ENCODE measurements at places on chromosomes 7 and 10. TPM values are rescaled to one million over a fixed set of nuclear protein-coding genes. Genes with fewer than 3 reads are reported as not detected.
A peak's percentile ranks its signal among the peaks of the same experiment; 100 is the strongest.

GDF10 gene
- total RNA-seq = 0.22 TPM

COL26A1 gene
- 1.6 TPM for total RNA-seq

DNA sequence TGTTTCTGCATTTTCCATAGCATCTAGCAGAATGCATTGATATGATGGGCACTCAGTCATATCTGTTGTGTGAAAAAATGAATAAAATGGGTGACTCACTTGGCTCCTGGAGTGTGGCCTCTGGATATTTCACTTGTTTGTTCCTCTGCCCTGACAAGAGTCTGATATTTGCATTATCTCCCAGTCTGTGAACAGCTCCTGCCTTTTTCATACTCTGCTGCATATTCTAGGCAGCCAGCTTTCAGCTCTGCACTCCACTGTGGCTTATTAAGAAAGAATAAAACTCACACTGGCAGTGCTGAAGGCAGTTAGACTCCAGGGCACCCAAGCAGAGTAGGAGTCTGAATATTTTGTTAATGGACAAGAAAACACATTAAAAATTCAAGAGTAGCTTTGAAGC, 623.9 kb downstream of the SORCS1 start:
- H3K27me3 ChIP-seq = no peaks in the 10 kb centered on the region
- no peaks in the 10 kb centered on the region for H3K4me1 ChIP-seq
- no peak overlapping the region for H3K4me3 ChIP-seq
- H3K27ac ChIP-seq = no peak overlapping the region
- peak; percentile 18 for DNase-seq

TAS2R41 gene
- not detected for total RNA-seq

GRCh38 chr7:138981332-138982203, at the start of gene KIAA1549:
Gene KIAA1549, minus strand, starts transcription at chr7:138981389. Its CDS starts 120 bp downstream, at chr7:138981269.
- no peaks in the 10 kb centered on the region for H3K27me3 ChIP-seq
- peak within 1 kb of the TSS; percentile 47 for H3K27ac ChIP-seq
- peak; percentile 89 for DNase-seq
- H3K4me1 ChIP-seq = peaks cover 23% of the 10 kb centered on the region
- peak within 1 kb of the TSS; percentile 96 for H3K4me3 ChIP-seq
- peaks cover 3% of the 10 kb centered on the region for H3K36me3 ChIP-seq

FGFBP3 gene
- total RNA-seq = 0.32 TPM

DNA sequence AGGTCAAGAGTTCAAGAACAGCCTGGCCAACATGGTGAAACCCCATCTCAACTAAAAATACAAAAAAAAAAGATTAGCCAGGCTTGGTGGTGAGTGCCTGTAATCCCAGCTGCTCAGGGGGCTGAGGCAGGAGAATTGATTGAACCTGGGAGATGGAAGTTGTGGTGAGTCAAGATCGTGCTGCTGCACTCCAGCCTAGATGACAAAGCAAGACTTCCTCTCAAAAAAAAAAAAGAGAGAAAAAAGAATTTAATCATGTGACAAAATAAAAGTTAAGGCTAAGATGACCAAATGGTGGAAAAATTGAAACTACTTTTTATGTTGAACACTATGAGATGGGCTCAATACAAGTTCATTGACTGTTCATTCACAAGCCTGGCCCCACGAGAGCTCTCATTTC, 141.1 kb upstream of the WDR11 start:
- no peaks in the 10 kb centered on the region for H3K4me1 ChIP-seq
- H3K36me3 ChIP-seq = no peaks in the 10 kb centered on the region
- H3K27ac ChIP-seq = no peak overlapping the region
- H3K27me3 ChIP-seq = no peaks in the 10 kb centered on the region
- H3K4me3 ChIP-seq = no peak overlapping the region
- DNase-seq = no peak

DNA sequence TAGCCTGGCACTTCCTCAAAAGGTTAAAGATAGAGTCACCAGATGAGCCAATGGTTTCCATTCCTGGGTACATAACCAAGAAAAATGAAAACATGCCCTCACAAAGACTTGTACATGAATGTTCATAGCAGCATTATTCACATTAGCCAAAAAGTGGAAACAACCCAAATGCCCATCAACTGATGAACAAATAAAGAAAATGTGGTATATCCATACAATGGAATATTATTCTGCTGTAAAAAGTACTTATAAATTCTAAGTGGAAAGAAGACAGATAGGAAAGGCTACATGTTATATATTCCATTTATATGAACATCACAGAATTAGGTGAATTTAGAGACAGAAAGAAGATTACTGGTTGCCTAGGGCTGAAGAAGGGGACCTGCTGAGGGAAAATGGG, 10.7 kb upstream of the SLC16A9 start:
- DNase-seq = no peak
- H3K36me3 ChIP-seq = no peaks in the 10 kb centered on the region
- H3K27me3 ChIP-seq = no peaks in the 10 kb centered on the region
- H3K4me1 ChIP-seq = no peaks in the 10 kb centered on the region
- H3K4me3 ChIP-seq = no peak overlapping the region

GRCh38 chr10:85916994-85917573, 449.5 kb downstream of the GRID1 start:
- H3K36me3 ChIP-seq = no peaks in the 10 kb centered on the region
- no peak overlapping the region for H3K4me3 ChIP-seq
- H3K27ac ChIP-seq = no peak overlapping the region
- H3K27me3 ChIP-seq = no peaks in the 10 kb centered on the region
- H3K4me1 ChIP-seq = no peaks in the 10 kb centered on the region

PDE1C gene
- 43.1 TPM for total RNA-seq

DNA sequence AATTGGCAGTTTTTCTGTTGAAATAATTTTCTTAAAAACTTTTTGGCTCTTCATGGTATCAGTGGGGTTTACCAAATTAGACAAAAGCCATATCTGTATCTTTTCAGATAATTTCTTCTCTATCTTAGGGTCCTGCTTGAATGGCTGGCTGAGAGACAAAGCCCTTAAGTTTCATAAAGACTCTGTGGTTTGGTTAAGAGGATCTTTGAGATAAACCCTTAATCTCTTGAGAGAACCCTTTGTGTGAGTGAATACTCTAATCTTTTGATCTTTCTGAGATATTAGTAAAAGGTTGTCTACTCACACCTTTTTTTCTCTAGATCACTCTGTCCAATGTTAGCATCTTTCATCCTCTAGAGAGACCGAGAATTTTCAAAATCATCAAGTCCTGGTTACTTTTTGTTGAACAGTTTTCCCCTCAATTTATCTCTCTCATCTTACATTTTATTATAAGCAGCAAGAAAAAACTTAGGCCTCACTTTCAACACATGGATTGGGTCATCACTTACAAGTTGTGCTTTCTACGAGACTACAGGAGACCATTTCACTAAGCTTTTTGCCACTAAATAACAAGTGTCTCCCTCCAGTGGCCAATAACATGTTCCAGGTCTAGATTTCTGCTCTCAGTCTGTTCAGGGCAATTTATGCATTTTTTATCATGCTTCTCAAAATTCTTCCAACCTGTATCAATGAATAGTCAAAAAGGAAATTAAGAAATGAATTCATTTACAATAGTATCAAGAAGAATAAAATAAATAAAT, 28.4 kb downstream of the DNAJC9 start:
- peak; percentile 47 for DNase-seq
- no peak overlapping the region for H3K27ac ChIP-seq
- H3K36me3 ChIP-seq = peaks cover 15% of the 10 kb centered on the region
- peaks cover 5% of the 10 kb centered on the region for H3K4me1 ChIP-seq
- no peak overlapping the region for H3K4me3 ChIP-seq

GRCh38 chr7:34158368-34159153, 253.2 kb downstream of the BMPER start:
- peaks cover 59% of the 10 kb centered on the region for H3K4me1 ChIP-seq
- H3K27ac ChIP-seq = peak overlapping the region; percentile 79
- peaks cover 3% of the 10 kb centered on the region for H3K36me3 ChIP-seq
- H3K27me3 ChIP-seq = no peaks in the 10 kb centered on the region
- H3K4me3 ChIP-seq = no peak overlapping the region
- no peak for DNase-seq

NYAP1 gene
- not detected for total RNA-seq

INSIG1 gene
- 40.3 TPM for total RNA-seq

DNA sequence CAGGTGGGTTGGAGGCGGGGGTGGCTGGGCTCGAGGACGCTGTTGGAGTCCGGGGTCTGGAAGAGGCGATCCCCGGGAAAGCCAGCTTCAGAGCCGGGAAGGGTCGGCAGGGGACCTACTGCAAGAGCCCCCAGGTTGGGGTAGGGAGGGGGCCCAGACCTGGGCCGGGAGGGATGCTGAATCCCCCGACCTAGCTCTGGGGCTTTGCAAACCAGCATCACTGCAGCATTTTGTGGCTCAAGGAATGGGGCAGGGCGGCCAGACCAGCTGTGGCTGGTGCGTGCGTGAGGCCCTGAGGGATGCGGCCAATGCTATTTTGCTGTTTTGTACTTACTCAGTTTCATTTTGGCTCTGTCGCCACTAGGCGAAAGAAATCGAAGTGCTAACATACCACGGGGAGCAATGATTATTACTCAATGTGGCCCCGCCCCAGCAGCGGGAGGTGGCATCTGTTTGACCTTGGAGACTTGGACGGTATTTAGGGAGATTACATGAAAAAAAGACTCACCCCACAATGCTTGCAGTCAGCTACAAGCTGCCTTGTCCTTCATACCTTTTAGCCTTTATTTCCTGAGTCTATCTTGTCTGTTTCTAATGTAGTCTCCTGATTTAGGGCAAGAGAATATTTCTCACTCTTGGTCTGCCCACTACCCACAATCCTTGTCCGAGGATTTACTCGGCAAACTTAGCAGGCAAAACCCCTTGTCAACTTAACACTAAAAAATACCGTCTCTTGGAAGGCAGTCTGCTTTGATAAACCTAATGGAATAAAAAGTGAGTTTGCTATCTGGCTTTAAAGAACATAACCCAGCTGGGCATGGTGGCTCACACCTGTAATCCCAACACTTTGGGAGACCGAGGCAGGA, 16.2 kb downstream of the HSPB1 start:
- peak; percentile 96 for DNase-seq
- H3K4me3 ChIP-seq = peak overlapping the region; percentile 83
- H3K4me1 ChIP-seq = peaks cover 24% of the 10 kb centered on the region

DNA sequence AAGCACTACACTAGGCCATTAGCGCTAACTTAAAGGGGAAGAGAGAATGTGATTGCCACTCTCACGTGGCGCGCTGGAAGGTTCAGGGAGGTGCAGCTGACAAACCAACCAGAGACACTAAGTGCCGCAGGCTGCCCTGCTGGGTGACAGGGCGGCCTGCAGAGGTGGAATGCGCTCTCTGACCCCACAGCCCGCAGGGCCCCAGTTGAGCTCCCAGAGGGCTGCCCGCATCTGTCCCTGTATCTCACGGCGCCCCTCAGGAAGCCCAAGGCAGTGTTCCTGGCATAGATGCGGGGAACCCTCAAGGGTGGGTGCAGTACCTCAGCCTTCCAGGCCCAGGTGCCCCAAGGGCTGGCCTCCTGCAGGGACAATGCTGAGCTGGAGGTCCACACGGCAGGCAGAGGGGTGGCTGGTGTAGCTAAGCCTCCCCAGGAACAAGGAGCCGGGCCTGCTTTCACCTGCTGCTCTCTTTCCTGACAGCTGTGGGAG, 66.6 kb downstream of the CALML3 start:
- H3K4me1 ChIP-seq = peaks cover 34% of the 10 kb centered on the region
- H3K27me3 ChIP-seq = no peaks in the 10 kb centered on the region
- H3K27ac ChIP-seq = no peak overlapping the region
- no peak for DNase-seq

- H3K27me3 ChIP-seq = no peaks in the 10 kb centered on the region
- DNase-seq = peak; percentile 85
- no peaks in the 10 kb centered on the region for H3K36me3 ChIP-seq
- peaks cover 43% of the 10 kb centered on the region for H3K4me1 ChIP-seq
- H3K4me3 ChIP-seq = peak overlapping the region; percentile 26
- H3K27ac ChIP-seq = peak overlapping the region; percentile 71
These were observed 174.6 kb downstream of the CCDC71L start for GRCh38 chr7:106486331-106486730.

GRCh38 chr7:101200862-101201599, at the start of gene MOGAT3:
Gene MOGAT3, minus strand, starts transcription at chr7:101201036. Its CDS starts 182 bp downstream, at chr7:101200854.
- no peak within 1 kb of the TSS for H3K27ac ChIP-seq
- H3K27me3 ChIP-seq = peaks cover 26% of the 10 kb centered on the region
- H3K4me1 ChIP-seq = no peaks in the 10 kb centered on the region
- no peaks in the 10 kb centered on the region for H3K36me3 ChIP-seq

- H3K27ac ChIP-seq = no peak overlapping the region
- DNase-seq = no peak
- H3K4me1 ChIP-seq = no peaks in the 10 kb centered on the region
These were observed 253.5 kb downstream of the NSUN6 start for GRCh38 chr10:18397906-18398305.
